Activated CD4-positive, alpha-beta T cell treated with anti-CD3 and anti-CD28 coated beads, Interleukin-2, amount 50 U/mL, for 48 hours (primary cell): ENCODE measurements at places on chromosomes 7 and 10.

DNA sequence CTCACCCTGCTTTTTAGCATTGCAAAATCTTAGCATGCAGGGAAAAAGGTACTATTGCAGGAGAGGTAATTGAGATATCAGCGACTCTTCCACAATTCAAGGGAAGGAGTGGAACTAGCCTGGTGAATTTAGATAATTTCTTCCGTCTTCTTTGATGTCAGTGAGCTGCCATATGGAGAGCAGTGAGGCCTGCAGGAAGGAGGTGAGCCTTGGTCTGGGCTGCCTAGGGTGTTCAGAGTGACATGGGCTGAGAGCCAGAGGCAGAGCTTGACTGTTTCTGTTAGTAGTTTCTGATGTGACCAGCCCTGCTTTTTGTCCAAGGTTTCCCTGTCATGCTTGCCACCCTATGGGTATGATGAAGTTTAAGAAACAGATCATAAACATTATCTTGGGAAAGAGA, 28.6 kb downstream of the KAT6B start:
- DNase-seq, result no peak

- DNase-seq, result no peak
These were observed 102.5 kb upstream of the APBB1IP start for GRCh38 chr10:26335574-26336093.

GRCh38 chr10:77494327-77494726, 143.3 kb downstream of the KCNMA1 start:
- DNase-seq, result no peak

GRCh38 chr7:318476-318875, 28.5 kb downstream of the FOXL3 start:
- no peak for DNase-seq

GRCh38 chr7:55545496-55545895, 26.8 kb downstream of the VOPP1 start:
- DNase-seq, result no peak

DNA sequence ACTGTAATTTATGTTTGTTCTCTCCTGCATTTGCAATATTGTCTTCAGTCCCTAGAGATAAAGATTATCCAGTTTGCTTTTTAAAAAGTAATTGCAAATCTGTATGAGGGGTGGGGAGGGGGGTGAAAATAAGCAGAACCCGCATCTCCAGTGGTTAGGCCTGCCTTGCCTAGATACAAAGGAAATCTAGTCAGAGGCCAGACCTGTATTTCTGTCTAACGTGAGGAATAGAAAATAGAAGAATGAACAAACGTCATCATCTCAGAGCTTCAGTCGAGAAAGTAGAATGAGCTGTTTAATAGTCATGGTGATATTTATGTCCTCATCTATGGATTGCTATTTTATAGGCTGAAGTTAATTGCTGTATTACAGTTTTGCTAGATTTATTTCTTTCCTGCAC, 284.2 kb downstream of the BICC1 start:
- DNase-seq, result no peak

DNA sequence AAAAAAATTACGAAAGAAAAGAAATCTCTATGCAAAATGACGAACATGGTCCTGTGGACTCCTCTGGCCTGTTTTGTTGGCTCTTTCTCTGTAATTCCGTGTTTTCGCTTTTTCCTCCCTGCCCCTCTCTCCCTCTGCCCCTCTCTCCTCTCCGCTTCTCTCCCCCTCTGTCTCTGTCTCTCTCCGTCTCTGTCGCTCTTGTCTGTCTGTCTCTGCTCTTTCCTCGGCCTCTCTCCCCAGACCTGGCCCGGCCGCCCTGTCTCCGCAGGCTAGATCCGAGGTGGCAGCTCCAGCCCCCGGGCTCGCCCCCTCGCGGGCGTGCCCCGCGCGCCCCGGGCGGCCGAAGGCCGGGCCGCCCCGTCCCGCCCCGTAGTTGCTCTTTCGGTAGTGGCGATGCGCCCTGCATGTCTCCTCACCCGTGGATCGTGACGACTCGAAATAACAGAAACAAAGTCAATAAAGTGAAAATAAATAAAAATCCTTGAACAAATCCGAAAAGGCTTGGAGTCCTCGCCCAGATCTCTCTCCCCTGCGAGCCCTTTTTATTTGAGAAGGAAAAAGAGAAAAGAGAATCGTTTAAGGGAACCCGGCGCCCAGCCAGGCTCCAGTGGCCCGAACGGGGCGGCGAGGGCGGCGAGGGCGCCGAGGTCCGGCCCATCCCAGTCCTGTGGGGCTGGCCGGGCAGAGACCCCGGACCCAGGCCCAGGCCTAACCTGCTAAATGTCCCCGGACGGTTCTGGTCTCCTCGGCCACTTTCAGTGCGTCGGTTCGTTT, 83.5 kb upstream of the SLF2 start:
- DNase-seq, result no peak

GRCh38 chr7:28408105-28408959, 4.0 kb upstream of the CREB5 start:
- DNase-seq, result peak; percentile 2

DNA sequence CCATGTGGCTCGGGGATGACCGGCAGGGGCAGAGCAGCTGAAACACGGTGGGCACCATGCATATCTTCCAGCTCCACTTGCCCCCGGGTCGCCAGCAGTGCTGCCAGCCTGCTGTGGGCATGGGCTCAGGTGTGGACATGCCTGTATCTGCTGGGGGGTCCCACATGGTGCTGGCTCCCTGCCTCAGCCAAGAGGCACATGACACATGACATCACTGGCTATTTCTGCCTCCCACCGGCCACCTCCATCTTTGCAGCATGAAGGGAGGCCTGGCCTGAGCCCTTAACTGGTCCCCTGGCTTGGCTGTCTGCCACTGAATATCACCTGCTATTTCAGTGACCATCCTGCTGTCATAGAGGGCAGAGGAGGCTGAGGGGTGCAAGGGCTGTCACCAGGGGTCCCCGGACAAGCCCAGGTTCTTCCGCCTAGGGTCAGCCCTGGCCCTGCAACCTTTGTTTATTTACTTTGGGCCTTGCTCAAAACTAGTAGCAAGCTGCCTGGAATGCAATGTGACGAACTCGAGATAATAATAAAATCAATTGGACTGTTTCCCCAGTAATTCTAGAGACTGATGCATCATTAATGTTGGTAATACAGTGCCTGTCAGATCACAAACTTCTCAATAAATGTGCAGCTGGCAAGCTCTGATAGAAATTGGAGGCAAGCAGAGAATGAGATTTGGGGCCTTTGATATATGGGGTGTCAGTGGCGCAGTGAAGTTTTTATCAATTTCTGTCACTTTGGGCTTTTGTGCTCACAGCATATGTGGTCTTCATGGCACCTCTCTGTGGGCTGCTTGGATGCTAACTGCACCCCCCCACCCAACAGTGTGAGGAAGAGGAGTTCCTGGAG, 28.5 kb downstream of the ZMIZ1 start:
- DNase-seq, result no peak

- DNase-seq, result no peak
These were observed 140.3 kb downstream of the FOXP2 start for GRCh38 chr7:114554781-114555537.

- DNase-seq, result peak; percentile 66
These were observed 84.0 kb upstream of the TMEM248 start for GRCh38 chr7:66837007-66837406.

GRCh38 chr7:4838626-4839334, 23.1 kb downstream of the PAPOLB start:
- no peak for DNase-seq
